ENCODE measurements at places on chromosomes 7 and 10.
A peak's percentile ranks its signal among the peaks of the same experiment; 100 is the strongest.

- DNase-seq: no peak
These were observed 290 bp downstream of the MALRD1 start for GRCh38 chr10:19048891-19049290.

- no peak for DNase-seq
These were observed 672.0 kb upstream of the NRP1 start for GRCh38 chr10:34006471-34006870.

GRCh38 chr10:16867556-16867955, 50.3 kb upstream of the RSU1 start:
- DNase-seq: no peak

- no peak for DNase-seq
These were observed 27.6 kb downstream of the WDR86 start for GRCh38 chr7:151382079-151382885.

DNA sequence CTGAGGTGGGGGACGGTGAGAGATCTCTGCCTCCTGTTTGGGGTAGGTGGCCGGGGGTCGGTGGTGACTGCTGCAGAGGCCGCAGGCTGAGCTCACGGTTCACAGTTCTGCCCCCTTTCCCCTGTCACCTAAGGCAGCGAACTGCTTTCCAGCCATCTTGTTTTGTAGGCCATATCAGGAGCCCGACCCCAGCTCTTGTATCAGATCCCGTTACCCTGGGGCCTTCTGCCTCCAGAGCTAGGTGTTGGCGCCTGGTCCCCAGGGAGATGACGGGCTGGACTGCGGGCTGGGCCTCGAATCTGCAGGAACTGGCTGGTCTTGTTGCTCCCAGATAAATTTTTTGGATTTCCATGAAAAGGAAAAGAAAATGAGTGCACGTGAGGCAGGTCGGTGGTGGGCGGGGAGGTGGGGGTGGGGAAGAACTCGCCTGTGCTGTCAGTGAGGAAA, 183.0 kb downstream of the DNAJB6 start:
- no peak for DNase-seq

GRCh38 chr7:155456738-155457543, 988 bp upstream of the EN2 start:
- DNase-seq: peak; percentile 2

GRCh38 chr10:79400146-79401004, 45.0 kb downstream of the ZCCHC24 start:
- no peak for DNase-seq

- DNase-seq: no peak
These were observed 62.4 kb downstream of the COA1 start for GRCh38 chr7:43666938-43667337.

- DNase-seq: no peak
These were observed 7.6 kb upstream of the ADO start for GRCh38 chr10:62796896-62797295.

GRCh38 chr7:70607759-70608158, 524.2 kb upstream of the GALNT17 start:
- DNase-seq: no peak

GRCh38 chr7:129008645-129009414, 46.1 kb downstream of the TNPO3 start:
- DNase-seq: no peak

GRCh38 chr10:123651421-123652047, 14.6 kb upstream of the GPR26 start:
- no peak for DNase-seq

- no peak for DNase-seq
These were observed 1.1 kb downstream of the ARID5B start for GRCh38 chr10:61902445-61903220.

DNA sequence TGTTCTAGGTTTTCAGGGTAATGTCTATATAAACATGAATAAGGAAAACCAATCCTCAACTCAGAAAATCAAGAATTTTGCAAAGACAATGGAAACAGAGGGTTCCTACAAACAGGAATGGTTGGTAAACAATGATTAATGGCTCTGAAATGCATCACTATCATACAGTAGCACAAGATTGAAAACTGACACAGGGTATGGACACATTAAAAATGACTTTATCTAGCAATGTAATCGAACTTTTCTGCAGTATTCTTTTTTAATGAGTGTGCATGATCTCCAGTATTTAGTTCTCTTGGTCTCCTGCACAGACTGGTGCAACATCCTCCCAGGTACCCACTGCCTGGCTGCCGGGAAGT, 15.9 kb downstream of the GRB10 start:
- DNase-seq: no peak

DNA sequence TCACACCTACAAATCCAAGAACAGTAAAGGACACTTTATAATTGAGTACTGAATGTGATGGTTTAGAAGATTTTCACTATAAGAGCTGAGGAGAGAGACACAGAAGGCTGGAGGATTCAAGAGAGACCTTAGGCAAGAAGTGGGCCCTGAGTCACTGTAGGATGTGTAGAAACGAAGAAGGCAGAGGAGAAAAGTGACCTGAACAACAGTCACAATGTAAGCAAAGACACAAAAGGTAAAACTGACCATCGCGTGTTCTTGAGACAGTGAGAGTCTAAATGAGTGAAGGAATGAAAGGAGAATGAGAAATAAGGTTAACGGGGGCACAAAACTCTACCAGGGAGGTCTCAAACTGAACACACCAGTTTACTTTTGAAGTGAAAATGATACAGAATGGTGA, 298.2 kb upstream of the LRGUK start:
- no peak for DNase-seq

Data from non-pigmented ciliary epithelial cell (primary cell).